KBM-7 (cell line): ENCODE measurements at places on chromosomes 2 and 18.

- DNase-seq: no peak
Observed at GRCh38 chr18:58865701-58866065, 1.0 kb downstream of the ZNF532 start.

DNA sequence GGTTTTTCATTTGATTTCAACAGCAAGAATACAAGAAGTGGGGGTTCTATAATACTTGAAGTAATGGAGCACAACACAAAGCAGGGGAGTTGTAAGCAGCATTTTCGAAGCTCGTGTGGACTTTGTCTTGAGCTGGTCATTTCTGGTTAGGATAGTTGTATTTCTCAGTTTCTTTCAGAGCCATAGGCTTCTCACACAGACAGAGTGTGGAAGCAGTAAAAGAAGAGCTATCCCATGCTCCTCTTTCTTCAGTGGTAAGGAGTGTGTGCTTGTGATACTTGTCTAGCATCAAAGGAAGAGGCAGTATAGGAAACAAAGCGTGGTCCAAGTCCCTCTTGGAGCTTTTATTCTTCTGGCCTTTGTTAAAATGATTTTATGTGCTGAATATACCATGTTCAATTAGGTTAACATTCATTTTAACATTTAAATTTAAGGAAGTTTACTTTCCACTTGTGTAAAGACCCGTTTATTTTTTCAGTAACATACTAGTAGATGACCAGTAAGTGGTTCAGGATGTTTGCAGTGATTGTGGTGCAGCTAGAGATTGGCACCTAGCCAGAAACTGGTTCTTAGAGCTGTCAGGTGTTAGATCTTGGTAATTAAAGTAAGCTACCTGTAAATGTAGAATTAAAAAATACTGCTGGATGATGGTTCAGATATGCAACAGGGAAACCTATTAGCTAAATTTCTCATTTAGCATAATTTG lies 14.6 kb downstream of the CCNYL1 start:
- no peak for DNase-seq

- no peak for DNase-seq
Observed at GRCh38 chr2:239966029-239966852, 58.9 kb downstream of the NDUFA10 start.

DNA sequence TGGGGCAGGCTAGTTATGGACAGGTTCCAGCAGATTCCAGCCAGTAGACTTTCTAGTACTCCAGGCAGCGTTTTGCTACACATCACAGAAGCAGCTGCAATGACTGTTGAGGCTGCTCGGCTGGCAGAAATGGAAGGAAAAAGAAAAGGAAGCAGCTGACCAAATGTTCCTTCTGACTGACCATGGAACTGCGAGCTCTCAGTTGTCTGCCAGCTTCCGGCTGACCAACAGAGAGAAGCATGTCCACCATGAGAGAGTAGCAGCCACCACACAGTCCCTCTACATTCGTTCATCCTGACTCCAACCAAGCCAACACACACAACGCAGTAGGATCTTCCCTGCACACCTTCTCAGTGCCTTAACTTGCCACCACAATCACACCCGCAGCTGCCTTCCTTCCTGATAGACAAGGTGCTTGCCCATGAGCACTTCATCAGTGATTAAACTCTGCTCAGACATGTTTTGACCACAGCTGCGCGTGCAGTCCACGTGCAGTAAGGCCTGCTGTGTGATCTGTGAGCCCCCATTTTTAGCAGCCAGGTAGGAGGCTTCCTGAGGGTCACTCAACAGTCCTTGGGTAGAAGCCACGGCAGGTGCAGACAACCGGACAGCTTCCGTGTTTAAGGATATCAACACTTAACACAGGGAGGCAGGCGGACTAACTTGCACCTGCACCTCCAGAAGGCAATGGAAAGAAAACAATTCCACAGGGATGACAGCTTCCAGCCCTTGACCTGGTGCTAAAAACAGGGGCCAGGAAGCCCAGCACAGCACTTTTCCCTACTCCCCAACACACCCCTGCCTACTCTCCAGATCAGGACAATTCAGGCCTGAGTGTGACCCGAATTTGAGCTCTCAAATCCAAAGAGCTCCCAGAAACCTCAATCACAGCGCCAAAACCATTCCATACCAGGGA lies 996 bp downstream of the TGFBRAP1 start:
- DNase-seq: peak; percentile 68

- no peak for DNase-seq
Observed at GRCh38 chr2:222504191-222504590, 79.8 kb downstream of the SGPP2 start.

DNA sequence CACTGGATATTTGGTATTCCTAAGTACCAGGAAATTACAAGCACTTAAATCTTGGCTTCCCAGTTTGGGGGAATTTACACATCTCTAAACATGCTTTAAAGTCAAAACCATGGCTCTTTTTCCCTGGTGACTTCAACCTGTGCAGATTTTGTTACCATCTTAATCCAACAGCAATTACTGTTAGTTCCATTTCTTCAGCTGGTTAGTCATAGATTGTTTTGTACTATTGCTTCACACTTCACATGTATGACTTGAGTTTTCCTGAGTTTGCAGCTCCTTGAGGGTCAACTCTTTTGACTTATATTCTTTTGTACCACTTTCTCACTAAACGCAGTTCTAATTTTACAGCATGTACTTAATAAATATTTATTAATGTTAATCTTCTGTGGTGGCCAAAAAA lies 203.4 kb upstream of the RND3 start:
- DNase-seq: no peak

DNA sequence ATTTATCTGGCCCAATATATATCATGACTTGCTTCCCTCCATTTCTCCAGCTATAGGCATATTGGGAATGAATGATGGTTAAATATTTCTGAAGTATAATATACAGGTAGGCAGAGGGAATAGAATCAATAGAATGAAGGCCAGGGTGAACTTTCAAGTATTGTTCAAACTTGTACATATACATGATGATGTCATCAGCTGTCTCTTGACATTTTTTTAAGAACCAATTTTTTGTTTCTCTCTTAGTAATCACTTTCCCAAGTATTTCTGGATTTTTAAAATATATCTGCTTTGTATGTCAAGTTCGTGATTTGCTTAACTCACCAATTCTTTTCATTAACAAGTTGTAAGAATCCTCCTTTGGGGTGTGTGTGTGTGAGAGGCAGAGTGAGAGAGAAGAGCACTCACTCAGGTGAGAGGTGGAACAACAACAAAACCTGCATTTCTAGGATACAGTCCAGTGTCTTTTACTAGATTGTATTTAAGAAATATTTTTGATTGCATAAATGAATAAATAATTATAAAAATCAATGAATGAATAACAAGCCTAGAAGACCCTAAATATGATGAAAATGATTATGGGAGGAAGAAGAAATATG lies 1239.1 kb downstream of the LRP1B start:
- no peak for DNase-seq

DNA sequence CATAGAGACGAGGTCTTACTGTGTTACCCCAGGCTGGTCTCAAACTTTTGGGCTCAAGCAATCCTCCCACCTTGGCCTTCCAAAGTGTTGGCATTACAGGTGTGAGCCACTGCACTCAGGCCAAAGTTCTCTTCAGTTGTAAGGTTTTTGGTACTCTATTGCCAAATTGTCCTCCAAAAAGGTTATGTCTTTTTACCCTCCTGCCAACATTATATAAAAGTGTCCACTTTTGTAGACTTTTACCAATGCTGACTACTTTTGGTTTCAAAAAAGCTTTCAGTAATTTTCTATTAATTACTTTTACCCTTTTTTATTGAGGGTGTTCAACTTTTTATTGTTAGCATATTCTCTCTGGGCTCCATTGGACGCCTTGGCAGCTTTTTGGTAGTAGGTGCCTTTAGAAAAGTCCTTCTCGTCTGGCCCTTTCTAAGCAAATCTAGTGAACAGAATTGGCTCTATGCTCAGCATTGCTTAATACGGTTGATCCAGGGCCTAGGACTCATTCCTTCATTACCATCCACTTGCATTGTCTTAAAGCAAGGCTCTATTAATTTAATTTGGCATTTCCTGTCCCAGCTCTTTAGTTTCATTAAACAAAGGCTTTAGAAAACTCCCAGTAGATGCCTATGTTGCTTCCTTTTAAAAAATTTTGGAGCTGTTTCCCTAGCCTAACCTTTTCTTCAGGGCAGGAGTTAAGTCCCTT lies 16.7 kb upstream of the IL1A start:
- no peak for DNase-seq

DNA sequence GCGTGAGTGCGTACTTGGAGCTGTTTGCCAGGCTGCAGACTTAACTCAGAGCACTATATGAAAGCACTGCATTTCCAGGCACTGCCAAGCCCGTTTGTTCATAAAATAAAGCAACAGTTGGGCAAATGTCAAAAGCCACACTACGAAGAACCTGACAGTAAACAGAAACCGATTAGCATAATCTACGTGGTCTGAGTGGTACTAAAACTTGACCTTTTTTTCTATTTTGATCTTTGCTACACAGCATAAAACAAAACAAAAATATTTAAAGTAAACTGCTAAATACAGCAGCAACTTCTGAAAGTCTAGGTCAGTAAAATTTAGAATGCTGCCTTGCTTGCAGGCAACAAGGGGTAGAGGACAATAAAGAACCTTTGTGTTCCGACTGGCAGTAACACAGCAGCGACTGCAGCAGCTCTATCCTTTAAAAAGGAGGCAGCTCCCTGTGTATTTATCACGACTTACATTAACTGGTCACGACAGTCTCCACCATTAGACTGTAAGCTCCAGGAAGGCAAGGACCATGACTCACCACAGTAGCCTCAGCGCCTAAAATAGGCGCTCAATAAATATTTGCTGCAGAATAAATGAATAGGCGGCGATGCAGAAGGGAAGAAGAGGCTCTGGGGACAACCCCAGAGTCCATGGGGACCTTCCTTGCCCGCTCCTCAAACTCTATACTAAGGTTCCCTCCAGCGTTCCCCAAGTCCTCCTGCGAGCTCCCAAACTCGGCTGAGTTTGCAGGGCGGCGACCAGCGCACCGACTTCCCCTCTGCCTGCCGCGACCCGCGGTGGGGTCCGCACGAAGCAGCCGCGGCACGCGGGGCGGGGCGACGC lies 902 bp downstream of the SS18 start:
- no peak for DNase-seq

- no peak for DNase-seq
Observed at GRCh38 chr2:65655000-65655399, 222.6 kb upstream of the SPRED2 start.

GRCh38 chr2:22703286-22703920 lies 681.6 kb upstream of the KLHL29 start:
- no peak for DNase-seq

DNA sequence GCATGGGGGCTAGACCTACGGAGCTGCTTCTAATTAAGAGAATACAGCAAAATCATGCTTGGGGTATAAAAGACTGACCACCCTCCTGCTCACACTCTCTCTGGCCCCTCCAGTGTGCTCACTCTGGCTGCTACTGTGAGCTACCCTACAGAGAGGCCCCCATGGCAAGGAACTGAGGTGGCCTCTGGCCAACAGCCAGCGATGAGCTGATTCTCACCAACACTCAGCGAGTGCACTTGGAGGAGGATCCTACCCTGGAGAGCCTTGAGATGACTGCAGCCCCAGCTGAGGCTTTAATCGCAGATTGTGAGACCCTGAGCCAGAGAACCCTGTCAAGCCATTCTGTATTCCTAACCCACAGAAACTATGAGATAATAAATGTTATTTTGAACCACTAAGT lies 88.2 kb downstream of the GFPT1 start:
- no peak for DNase-seq
